Activated CD4-positive, alpha-beta T cell treated with anti-CD3 and anti-CD28 coated beads, Interleukin-2, amount 50 U/mL, for 16 hours (primary cell): ENCODE measurements at places on chromosomes 7 and 10.

- DNase-seq, result no peak
Observed at GRCh38 chr7:33539198-33539597, 366.1 kb upstream of the BMPER start.

DNA sequence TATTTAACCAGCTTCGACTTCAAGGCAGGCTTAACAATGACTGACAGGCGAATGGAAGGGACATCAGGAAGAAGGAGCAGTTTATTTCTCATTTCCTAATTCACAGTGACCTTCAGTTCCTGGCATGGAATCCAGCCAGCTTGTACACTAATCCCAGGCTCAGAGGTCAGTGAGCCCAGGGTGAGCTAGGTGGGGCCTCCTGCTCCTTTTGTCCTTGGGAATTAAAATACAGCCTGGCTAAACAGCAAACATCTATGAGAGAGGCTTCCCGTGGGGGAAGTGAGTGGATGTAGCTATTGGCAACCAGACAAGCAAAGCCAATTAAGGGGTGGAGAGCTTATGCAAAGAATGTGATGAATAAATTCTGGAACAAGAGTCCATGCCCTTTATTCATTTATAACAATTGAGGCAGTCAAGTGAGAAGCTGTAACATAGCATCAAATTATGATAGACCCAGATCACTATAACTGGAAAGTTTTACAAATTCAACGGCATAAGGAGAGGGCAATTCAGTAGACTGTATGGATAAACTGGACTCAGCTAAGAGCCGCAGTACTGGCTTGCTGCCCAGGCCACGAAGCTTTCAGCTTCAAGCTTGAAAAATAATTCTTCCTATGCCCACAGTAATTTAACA lies 57.1 kb downstream of the STK17A start:
- no peak for DNase-seq

DNA sequence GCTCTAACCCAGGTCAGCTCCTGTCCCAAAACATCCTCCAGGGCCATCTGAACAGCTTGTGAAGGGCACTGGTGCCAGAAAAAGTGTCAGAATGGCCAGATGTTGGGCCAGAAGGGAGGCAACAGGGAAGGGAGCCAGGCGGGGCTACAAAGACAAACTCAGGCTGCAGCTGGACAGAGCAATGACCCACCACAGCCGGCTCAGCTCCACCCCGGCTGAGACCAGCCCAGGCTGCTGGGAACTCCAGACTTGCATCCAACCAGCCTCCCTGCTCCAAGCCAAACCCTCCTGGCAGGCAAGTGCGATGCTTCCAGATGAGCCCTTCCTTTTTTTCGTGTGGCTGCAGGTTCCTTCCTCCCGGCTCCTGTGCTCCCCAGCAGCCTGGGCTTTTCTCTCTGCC lies 466.9 kb downstream of the PTPRN2 start:
- DNase-seq, result no peak

DNA sequence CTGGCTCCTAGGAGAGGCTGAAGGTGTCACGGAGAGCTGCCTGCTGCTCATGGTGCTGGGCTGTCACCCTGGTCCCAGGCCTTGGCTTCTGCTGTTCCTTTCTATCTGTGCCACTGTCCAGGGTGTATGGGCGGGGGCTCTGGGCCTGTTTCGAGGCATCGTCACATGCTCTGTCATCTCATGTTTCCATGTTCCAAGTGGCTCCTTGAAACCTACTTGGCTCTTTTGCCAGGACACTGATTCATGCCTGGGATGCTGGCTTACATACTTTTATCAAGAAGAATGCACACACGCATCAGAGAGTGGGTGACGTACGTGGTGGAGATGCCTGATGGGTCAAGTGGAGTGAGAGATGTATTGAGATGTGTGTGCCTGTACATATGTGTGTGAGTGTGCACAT lies 50.9 kb downstream of the ADCY1 start:
- no peak for DNase-seq

DNA sequence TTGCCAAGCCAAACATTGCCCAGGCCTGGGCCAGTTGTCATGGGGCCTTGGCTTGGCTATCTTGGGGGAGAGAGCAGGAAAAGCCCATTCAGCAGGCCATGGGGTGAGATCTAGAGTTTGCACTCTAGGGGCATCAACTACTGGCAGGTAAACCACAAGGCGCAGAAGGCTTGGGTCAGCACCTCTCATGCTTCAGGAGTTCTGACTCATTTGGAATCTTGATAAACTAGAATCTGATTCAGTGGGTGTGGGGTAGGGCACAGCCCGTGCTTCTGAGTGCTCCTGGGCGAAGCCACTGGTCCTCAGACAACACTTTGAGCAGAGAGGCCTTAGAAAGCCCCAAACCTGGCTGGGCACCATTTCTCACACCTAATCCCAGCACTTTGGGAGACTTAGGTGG lies 81.1 kb downstream of the RGS10 start:
- peak; percentile 41 for DNase-seq

- no peak for DNase-seq
Observed at GRCh38 chr10:60368875-60369546, 20.7 kb downstream of the ANK3 start.
